ENCODE measurements at places on chromosomes 6 and 20.

GRCh38 chr20:41029150-41029901 lies 704 bp downstream of the TOP1 start:
- peak; percentile 70 for DNase-seq

- no peak for DNase-seq
Observed at GRCh38 chr6:128719786-128720185, 163.2 kb upstream of the LAMA2 start.

- no peak for DNase-seq
Observed at GRCh38 chr6:13065581-13065980, 262.8 kb downstream of the TBC1D7 start.

- no peak for DNase-seq
Observed at GRCh38 chr6:11734861-11735613, 43.6 kb downstream of the ADTRP start.

DNA sequence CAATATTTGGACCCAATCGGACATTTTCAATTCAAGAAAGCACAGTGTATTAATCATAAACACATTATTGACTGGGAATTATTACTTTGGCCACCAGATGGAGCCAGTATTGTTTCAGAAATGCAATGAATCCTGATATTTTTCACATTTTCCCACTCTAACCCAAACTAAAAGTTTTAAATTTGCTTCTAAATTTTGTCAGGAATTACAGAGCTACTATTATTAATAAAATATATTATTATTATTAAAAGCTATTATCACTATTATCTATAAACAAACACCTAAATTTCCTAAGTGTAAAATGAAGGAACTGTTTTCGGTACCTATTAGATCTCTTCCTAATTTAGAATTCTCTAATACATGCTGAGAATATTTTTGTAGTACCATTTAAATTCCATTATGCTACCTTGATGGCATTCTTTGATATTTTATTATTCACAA lies 245.3 kb downstream of the OGFRL1 start:
- no peak for DNase-seq

GRCh38 chr6:22928775-22929174 lies 359.4 kb downstream of the HDGFL1 start:
- DNase-seq: no peak

GRCh38 chr6:142162780-142163179 lies 15.7 kb downstream of the VTA1 start:
- no peak for DNase-seq

GRCh38 chr20:43508604-43509040 lies 1.1 kb downstream of the L3MBTL1 start:
- DNase-seq: no peak

GRCh38 chr20:57680131-57680716 lies 29.6 kb downstream of the PMEPA1 start:
- no peak for DNase-seq

GRCh38 chr6:82419859-82420258 lies 56.2 kb downstream of the TPBG start:
- no peak for DNase-seq

GRCh38 chr20:45798935-45799642 lies 7.3 kb downstream of the DNTTIP1 start:
- peak; percentile 84 for DNase-seq

DNA sequence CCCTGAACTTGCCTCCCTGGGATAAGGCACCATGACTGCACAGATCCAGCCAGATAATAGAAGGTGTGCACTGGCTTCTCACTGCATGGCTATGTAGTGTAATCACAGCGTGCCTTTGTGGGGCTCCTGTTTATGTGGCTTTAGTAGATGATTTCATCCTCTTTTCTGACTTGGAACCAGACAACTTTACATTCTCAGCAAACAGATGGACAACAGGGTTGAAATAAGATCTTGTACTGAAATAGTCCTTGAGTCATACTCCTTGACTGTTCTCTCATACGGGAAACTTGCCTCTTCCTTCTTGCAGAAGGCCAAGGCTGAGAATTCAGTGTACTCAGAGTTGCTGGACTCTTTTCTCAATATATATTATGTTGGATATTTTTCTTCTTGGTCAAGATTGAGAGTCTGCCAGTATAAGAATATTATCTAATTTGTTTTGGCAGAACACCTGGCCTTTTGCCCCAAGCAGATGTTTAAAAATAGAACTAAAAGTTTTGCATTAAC lies 25.0 kb upstream of the RNF144B start:
- DNase-seq: no peak

DNA sequence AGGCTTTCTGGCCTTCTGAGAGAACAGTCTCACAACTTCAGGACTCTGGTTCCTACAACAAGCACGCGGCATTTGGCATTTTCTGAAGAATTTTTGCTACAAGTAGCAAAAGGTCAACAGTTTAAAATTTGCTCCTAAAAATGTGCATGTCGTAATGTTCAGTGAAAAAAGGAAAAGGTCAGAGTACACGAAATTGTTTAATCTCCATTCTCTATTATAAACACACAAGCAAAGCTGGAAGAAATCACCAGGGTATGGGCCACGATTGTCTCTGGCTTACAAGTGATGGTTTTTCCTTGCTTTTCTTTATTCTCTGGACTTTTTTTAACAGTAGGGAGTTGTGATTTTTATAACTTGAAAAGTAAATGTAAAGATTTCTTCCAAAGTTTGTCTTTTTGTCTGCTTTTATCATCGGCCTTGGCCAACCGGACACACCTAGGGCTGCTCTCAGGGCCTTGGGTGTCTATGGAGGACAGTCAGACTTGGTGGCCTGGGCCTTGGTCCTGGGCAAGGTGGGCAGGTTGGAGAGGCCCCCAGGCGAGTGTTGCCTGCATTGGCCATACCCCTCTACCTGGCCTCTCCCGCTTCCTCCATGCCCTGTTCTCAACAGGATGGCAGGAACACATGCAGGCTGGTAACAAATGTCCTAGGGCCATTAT lies 32.4 kb downstream of the PLEKHG1 start:
- DNase-seq: no peak

DNA sequence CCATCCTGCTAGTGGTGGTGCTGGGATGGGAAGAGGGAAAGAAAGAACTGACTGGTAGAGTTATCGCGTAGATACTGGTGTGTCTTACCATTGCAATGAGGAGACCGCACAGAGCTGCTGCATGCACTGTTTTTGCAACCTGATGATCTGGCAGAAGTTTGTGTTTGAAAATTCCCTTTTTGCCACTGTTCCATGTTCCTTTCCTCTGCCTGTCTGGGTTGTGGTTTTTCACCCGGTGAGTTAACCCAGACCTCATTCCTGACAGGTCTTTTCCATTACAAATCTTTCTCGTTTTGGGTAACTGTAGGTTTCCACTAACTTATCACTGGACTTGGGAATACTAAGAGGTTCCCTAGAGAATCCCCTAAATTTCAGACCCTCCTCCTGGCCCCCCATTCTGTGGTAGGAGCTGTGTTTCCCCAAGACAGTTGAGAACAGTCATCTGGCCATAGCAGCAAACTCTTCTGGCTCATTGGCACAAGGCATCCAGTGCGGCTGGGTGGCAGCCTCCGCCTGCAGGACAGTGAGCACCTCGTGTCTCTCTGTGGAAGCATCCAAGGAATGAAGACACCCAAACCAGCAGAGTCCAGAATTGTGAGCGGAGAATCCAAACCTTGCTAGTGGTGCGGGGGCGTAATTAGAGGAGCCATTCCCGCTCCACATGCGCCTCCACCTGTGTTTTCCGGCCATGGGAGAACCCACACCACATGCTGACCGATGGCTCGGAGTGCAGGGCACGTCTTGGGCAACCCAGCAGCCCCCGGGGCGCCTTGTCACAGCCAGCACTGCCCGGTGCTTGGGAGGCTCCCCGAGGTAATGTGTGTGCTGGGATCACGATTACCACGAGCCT lies 32.8 kb downstream of the ERMARD start:
- no peak for DNase-seq

DNA sequence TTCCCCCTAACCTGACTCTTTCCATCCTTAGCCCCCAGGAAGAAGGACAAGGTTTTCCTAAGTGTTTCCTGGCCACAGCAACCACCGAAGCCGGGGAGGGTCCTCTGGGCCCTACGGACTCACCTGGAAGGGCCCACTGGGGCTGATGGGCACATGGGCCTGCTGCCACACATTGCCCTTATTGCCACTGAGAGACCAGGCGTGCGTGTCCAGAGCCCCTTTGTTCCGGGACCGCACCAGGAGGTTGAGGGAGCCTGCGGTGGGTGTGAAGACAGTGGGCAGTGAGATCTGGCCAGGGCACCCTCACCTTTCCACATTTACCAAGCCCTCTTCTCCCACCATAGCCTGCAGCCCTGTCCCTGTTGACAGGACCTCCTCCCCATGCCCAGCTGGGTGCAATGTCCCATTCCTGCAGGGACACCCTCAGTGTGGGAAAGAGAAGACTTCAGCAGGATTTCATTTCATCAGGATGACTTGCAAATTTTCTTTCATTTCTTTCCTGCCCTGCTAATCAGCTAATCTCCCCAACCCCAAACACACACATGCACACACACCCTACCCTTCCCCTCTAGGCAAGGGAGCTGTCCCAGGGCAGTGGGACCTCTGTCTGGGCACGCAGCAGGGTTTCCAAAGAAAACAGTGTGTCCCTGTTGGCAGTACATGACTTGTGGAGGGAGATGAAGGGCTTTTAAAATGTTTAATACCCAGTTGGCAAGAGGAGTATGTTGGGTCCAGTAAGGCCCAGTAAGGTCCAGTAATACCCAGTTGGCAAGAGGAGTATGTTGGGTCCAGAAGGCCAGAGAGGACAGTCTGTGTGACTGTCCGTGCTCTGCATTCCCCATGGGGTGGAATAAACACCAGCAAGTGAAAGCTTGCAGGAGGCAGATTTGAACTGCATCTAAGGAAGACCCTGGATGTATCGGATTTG lies 59.0 kb downstream of the MDGA1 start:
- peak; percentile 38 for DNase-seq

DNA sequence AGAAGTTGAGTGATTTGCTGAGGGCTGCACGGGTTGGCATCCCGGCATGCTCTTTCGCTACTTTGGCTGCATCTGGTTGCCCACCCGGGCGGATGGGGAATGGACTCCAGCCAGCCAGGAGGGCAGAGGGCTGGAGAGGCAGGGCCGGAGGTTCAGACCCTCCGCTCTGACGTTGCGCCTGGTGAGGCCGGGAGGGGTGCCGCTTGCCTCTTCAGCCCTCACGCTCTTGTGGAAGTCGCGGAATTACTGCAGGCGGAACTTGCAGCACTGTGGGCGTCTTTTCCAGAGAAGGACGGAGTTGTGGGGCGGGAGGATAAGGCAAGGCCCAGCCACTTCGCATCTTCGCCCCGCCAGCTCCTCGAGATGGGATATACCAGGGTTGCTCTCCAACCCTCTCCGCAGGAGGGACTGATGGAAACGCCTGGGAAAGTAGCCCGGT lies 656 bp downstream of the RTEL1 start:
- no peak for DNase-seq

DNA sequence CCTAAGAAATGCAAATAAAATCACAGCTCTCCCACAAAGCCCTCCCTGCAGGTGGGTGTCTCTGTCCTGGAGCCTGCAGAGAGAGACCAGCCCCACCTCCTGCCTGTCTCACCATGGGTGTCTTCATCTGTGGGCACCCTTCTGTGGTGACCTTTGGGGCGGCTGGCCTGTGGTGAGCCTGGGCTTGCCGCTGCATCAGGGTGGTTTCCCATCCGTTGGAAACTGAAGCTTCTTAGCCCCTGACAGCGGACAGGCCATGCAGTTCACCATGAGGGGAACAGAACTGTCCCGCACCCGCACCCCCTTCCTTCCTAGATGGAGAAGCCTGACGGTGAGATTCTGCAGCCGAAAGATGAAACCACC lies 42.3 kb upstream of the FRMD1 start:
- no peak for DNase-seq

DNA sequence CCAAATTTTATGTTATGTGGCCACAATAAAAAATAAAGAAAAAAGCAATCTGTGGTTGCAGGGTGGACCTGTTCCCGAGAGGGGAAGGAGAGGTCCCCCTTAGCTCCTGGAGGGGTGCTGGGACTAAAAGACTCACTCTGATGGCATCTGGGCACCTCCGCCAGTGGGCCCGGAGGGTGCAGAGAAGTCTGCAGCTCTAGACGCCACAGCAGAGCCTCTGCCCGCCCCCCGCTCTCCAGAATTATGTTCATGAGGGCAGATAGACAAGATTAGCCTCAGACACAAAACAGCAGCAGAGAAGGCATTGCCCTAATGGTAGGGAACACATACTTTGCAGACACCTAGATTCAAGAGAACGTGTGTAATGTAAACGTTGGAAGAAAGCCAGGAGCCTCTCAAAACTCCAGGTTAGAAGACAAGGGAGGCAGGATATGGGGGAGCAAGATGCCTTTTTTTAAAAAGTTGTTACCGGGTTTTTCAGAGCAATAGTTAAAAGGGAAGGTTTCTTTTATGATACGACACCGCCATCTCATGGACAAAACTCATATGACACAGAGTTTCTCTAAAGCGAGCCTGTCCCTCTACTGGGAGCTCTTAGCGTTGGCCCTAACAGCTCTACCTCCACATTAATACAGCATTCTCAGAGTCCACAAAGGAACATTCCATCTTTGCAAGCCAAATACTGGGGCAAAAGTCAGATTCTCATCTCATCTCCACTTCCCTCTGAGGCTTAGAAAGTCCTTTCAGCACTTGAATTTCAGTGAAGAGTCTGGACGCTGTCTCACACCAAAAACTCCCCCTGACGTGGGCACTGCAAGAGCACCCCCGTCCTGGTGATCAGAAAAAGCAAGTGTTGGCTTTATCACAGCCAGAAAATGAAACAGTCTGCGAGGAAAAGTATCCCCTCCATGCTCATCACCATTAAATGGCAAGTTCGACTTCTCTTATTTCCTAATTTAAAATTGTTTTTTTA lies 47.2 kb downstream of the FOXF2 start:
- peak; percentile 6 for DNase-seq

GRCh38 chr6:3088446-3088845 lies 20.2 kb downstream of the RIPK1 start:
- no peak for DNase-seq

- DNase-seq: no peak
Observed at GRCh38 chr20:31819083-31819784, at the start of gene MYLK2. TSS of gene MYLK2 (plus strand) at chr20:31819356. CDS start at chr20:31819581, 225 bp downstream.

- DNase-seq: no peak
Observed at GRCh38 chr20:1946442-1946761, 47.5 kb downstream of the PDYN start.

- DNase-seq: no peak
Observed at GRCh38 chr6:141809901-141810300, 322.8 kb upstream of the GJE1 start.

- no peak for DNase-seq
Observed at GRCh38 chr6:144153260-144153659, 2.9 kb downstream of the STX11 start.

GRCh38 chr6:116511424-116512110 lies at the start of gene CALHM5:
TSS of gene CALHM5 (plus strand) at chr6:116511639. CDS start at chr6:116511697, 58 bp downstream.
- no peak for DNase-seq

DNA sequence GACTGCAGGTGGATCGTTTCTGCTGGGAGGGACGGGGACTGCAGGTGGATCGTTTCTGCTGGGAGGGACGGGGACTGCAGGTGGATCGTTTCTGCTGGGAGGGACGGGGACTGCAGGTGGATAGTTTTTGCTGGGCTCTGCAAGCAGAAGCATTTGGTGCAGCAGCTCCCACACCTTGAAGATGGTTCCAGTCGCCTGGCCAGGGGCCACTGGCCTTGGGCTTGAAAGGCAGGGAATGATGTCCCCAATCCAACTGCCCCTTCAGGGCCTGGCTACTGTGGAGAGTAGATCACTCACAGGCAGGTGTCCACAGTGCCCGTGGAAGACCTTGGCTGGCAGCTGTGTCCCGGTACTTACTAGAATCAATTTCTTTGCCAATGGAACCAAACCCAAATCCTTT lies 68.2 kb downstream of the PSMG4 start:
- no peak for DNase-seq

Data from hematopoietic multipotent progenitor cell treated with erythropoietin and hydrocortisone succinate and interleukin-3 and kit ligand, for 17 days (in vitro differentiated cells).